Placental epithelial cell (primary cell): ENCODE measurements at places on chromosomes 5 and 9. TPM values are rescaled to one million over a fixed set of nuclear protein-coding genes. Genes with fewer than 3 reads are reported as not detected.

The FGD3 gene
- 2.0 and 2.7 TPM in 2 replicates for total RNA-seq

The MSX2 gene
- total RNA-seq, result 10.6 and 12.4 TPM in 2 replicates

The TMEM252 gene
- not detected in 2 replicates for total RNA-seq

The DDX4 gene
- total RNA-seq, result not detected in 2 replicates

The SLC27A4 gene
- total RNA-seq, result 9.0 and 26.0 TPM in 2 replicates

The PCDHB6 gene
- total RNA-seq, result 0.11 and 0.39 TPM in 2 replicates

The SUB1 gene
- total RNA-seq, result 45.9 and 124 TPM in 2 replicates

The LHX3 gene
- total RNA-seq, result not detected in 2 replicates

The ZNF462 gene
- 17.0 and 28.3 TPM in 2 replicates for total RNA-seq

The PCDHA4 gene
- 0.79 and 0.87 TPM in 2 replicates for total RNA-seq

The PLAC8L1 gene
- not detected in 2 replicates for total RNA-seq

The GABRB2 gene
- total RNA-seq, result under 0.01 and 0.39 TPM in 2 replicates

The DRD1 gene
- total RNA-seq, result not detected in 2 replicates

The ACOT12 gene
- not detected in 2 replicates for total RNA-seq

The SV2C gene
- not detected in 2 replicates for total RNA-seq

The SLC25A2 gene
- 0.22 and 0.39 TPM in 2 replicates for total RNA-seq

The LHX6 gene
- 0.33 TPM in 1 of 2 replicates, not detected in the other for total RNA-seq

The PHF24 gene
- total RNA-seq, result 0.39 and 0.65 TPM in 2 replicates

The ACTBL2 gene
- 2.7 and 17.7 TPM in 2 replicates for total RNA-seq

The ELP1 gene
- total RNA-seq, result 14.5 and 23.7 TPM in 2 replicates

The MACIR gene
- total RNA-seq, result 9.0 and 11.5 TPM in 2 replicates

The TXNDC8 gene
- total RNA-seq, result under 0.01 TPM in 1 of 2 replicates, not detected in the other

The DAB2IP gene
- 9.0 and 14.5 TPM in 2 replicates for total RNA-seq

The TRIM41 gene
- total RNA-seq, result 16.1 and 19.6 TPM in 2 replicates
